Activated T-cell treated with anti-CD3 and anti-CD28 coated beads, Interleukin-2, amount 50 U/mL, for 4 hours (primary cell): ENCODE measurements at places on chromosomes 3 and 15.

DNA sequence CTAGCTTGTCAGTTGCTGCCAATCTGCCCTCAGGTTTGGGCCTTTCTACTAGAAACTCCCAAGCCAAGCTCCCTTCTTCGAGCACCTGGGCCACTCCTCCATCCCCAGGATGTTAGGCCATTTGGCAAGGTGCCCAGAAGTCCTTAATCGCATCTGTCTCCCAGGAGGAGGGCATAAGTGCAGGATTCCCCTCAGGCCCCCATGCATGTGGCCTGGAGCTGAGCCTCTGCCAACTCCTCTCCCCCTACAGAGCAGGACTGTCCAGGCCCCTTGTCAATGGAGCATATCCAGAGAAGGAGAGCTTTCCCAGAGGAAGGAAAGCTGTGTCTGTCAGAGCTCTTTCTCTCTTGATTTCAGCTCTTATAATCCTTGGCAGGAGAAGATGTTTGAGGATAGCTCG, 182.6 kb upstream of the ROPN1 start:
- no peak for DNase-seq

- no peak for DNase-seq
These were observed 84.9 kb upstream of the POU1F1 start for GRCh38 chr3:87361271-87361670.

- DNase-seq: no peak
These were observed 10.9 kb upstream of the DLL4 start for GRCh38 chr15:40918146-40918798.

DNA sequence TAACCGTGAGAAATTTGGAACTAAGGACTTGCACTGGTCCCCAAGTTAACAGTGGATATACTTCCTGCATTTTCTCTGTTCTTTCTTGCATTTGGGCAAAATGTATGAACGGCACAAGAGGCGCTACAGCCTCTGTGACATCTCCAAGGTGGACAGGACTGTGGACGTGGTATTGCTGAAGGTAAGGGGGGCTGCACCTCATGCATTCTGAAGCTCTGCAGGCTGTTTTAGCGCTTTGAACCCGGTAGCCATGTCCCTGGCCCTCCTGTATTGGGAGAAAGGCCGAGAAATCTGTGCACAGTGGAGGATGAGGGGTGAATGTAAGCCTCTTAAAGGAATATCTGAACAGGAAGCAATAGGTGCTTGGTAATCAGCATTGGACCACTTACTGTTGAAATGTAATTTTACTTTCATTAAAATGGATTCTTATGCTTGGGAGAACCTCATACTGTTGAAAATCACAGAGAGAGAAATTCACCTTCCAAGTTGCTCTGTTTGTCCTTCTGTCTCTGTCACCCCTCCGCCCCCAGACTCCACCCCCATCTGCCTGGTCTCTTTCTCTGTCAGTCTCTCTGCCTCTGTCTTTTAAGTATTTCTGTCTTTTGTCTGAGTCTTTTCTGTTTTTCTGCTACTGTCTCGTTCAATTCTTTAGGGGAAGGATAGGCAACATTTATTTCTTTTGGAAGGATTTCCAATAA, 174.6 kb downstream of the KLHL25 start:
- DNase-seq: peak; percentile 8

DNA sequence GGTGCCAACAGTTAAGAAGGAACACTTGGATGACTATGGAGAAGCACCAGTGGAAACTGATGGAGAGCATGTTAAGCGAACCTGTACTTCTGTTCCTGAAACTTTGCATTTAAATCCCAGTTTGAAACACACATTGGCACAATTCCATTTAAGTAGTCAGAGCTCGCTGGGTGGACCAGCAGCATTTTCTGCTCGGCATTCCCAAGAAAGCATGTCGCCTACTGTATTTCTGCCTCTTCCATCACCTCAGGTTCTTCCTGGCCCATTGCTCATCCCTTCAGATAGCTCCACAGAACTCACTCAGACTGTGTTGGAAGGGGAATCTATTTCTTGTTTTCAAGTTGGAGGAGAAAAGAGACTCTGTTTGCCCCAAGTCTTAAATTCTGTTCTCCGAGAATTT, 3.0 kb downstream of the SKIL start:
- no peak for DNase-seq

DNA sequence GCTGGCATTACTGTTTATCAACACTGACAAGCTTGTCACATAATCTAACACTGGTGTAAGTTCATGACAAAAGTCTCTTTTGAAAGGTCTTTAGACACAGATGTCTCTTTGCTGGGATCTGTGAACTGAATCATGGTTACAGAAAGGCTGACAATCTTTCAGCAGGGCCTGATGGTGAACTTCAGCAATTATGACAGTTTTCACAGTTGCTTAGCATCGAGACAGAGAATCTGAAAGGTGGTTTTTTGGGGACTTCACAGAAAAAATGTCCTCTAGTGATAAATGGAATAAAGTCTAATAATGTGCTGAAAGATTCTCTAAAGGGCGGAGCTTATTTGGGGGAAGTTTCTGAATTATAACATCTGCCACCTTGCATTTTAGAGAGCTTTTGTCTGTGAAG, 32.3 kb downstream of the CLDN1 start:
- no peak for DNase-seq

GRCh38 chr3:36906504-36907149, 38.2 kb downstream of the TRANK1 start:
- no peak for DNase-seq

- DNase-seq: no peak
These were observed 221.4 kb downstream of the NR1D2 start for GRCh38 chr3:24166515-24166914.

- no peak for DNase-seq
These were observed 234.3 kb upstream of the IGF1R start for GRCh38 chr15:98413933-98414546.

- DNase-seq: no peak
These were observed 119.6 kb downstream of the FMN1 start for GRCh38 chr15:33074942-33075341.

DNA sequence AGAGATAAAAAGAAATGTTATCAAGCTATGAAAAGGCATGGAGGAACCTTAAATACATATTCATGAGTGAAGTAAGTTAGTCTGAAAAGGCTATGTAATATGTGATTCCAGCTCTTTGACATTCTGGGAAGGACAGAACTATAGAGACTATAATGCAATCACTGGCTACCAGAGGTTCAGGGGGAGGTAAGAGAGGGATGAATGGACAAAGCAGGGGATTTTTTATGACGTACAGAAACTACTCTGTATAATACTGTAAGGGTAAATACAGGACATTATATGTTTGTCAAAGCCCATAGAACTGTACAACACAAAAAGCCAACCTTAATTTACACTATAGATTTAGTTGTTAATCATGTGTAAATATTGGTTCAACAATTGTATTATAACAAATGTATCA, 46.1 kb downstream of the MCTP2 start:
- DNase-seq: no peak

GRCh38 chr3:31275583-31275982, 257.1 kb upstream of the STT3B start:
- no peak for DNase-seq

- no peak for DNase-seq
These were observed 16.8 kb downstream of the BCL2L10 start for GRCh38 chr15:52095597-52096262.

GRCh38 chr15:64324165-64324877, 31.7 kb downstream of the CSNK1G1 start:
- no peak for DNase-seq
